ENCODE measurements at places on chromosomes 2 and 18.

DNA sequence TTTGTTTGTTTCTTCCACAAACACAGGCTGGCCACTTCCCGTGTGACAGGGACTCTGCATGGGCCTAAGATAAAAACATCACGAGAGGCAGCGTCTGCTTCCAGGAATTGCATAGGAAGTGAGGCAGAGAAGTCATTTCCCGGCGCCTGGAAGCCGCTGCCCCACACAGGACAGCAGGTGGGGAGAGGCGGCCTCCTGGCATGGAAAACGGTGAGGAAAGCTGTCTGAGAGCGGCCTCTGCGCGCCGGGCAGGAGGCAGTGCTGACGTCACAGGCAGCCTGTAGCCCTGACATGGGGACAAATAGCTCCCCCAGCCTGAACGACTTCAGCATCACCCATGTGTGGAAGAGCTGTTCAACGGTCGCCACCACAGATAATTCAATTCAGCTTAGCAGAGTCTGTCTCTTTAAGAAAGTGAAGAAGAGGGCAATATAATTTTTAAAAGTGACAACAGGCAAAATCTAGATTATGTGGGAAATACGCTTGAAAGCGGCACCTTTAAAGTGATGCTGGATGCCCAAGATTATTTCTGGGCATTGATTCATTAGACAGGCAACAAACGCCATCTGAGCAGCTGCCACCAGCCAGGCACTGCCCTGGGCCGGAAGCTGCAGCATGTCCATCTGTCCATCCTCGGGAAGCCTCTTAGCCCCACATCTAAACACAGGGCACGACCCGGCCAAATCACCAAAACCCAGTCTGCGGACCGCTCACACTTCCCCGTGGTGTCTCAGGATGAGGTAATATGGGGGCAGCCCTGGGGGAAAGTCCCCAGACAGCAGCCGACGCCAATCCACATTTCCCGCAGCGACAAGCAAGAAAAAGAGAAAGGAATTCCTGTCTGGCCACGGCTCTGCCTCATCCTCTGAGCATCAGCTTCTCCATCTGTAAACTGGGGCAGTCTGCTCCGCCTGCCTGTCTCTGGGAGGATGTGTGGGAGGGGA is 138.9 kb downstream of the PXDN start:
- no peak for DNase-seq

DNA sequence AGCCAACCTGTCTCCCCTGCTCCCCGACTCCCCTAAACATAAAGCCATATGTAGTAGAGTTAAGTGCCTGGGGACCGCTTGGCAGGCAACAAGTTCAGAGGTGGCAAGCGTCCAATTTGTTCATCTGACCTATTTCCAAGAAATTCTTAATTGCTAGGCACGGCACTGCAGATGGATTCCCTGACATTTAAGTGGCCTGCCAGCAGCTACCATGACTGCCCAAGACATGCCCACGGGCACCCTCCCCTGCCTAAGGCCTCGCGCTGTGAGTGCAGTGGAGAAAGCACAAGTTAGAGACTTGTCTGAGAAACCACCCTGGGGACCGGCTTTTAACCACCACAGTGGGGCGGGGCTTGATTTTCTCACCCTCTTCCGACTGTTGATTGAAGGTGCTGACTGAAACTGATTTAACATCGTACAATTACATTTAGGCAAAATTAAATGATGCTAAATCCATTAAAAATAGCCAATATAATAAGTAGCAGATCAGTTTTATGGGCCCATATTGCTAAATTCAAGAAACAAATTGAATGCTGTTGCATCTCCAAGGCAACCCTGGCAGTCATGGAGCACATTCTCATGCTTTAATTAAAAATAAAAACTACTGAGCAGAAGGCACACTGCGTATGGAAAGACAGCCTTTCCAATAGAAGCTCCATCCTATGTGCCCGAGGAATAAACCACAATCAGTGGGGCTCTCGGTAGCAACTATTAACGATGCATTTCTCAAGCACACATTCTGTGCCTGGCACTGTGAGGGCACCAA is 163.6 kb upstream of the ACAA2 start:
- DNase-seq: no peak

GRCh38 chr18:23340661-23341060 is 112.4 kb upstream of the RIOK3 start:
- no peak for DNase-seq

- DNase-seq: no peak
Measured at GRCh38 chr2:107358362-107358761, 468.3 kb upstream of the RGPD4 start.

- no peak for DNase-seq
Measured at GRCh38 chr2:86000938-86001312, 104.8 kb downstream of the POLR1A start.

DNA sequence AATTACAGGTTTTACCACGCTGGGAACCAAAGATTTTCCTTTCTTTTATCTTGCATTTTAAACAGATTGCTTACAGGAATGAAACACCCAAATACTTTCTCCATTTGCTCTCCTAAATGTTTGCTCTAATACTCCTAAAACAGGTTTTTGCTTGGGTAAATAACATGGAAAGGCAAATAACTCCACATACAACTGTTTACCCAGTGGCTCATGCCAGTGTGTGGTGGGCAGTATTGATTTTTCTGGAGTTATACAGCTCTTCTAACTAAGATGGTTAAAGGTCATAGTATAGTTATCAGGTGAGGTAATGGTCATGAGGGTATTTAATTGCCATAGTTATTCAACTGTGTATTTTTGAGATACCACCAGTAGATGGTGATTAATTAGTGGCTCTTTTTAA is 61.2 kb upstream of the RAB27B start:
- DNase-seq: no peak
